ENCODE measurements at places on chromosomes 1 and 21. TPM values are rescaled to one million over a fixed set of nuclear protein-coding genes. Genes with fewer than 3 reads are reported as not detected.

DNA sequence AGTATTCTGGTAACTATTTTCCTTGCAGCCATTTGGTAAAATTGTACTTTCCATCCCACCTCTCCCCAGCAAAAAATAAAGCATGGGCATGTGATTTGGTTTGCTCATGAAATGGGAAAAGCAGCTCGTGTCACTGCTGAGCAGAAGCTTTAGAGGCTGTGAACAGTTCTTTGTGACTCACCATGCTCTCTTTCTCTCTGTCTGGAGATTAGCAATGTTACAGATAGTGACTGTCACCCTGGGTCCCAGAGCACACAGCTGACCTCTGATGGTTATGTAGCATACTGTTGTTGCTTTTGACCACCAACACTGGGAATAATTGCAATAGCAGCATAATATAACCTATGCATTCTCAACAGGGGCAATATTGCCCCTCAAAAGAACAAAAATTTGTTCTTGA lies 70.6 kb downstream of the RGS2 start:
- H3K27me3 ChIP-seq: no peaks in the 10 kb centered on the region
- peak; percentile 75 for DNase-seq
- H3K4me1 ChIP-seq: peaks cover 66% of the 10 kb centered on the region
- no peaks in the 10 kb centered on the region for H3K36me3 ChIP-seq
- H3K4me3 ChIP-seq: no peak overlapping the region

DNA sequence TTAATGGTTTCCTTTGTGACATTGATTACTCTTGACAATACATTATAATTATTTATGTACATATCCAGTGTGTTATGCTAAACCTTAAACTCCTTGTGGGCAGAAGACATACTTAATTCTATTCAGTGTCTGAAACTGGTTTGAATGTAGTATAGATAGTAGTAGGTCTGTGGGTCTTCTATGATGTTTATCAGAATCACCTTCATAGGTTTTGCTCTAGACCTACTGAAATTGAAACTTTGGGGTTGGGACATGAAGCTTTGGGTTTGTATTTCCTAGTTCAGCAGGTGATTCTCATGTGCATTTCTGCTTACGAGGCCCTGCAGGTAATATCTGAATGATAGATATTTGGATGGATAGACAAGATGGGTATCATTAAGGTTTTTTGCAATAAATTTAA lies 48.6 kb downstream of the MIGA1 start:
- H3K4me3 ChIP-seq: no peak overlapping the region
- H3K36me3 ChIP-seq: peaks cover 54% of the 10 kb centered on the region
- H3K27me3 ChIP-seq: no peaks in the 10 kb centered on the region
- DNase-seq: no peak

GRCh38 chr1:221543529-221544120 lies 198.3 kb downstream of the DUSP10 start:
- peak; percentile 15 for DNase-seq
- no peaks in the 10 kb centered on the region for H3K4me1 ChIP-seq
- no peak overlapping the region for H3K4me3 ChIP-seq
- H3K27ac ChIP-seq: no peak overlapping the region
- H3K36me3 ChIP-seq: no peaks in the 10 kb centered on the region

GRCh38 chr21:35303085-35303484 lies 254.0 kb upstream of the RUNX1 start:
- no peak for DNase-seq
- H3K36me3 ChIP-seq: no peaks in the 10 kb centered on the region
- no peak overlapping the region for H3K27ac ChIP-seq
- no peaks in the 10 kb centered on the region for H3K4me1 ChIP-seq
- H3K4me3 ChIP-seq: no peak overlapping the region
- no peaks in the 10 kb centered on the region for H3K27me3 ChIP-seq

GRCh38 chr1:72724951-72725861 lies 442.9 kb upstream of the NEGR1 start:
- H3K27me3 ChIP-seq: no peaks in the 10 kb centered on the region
- no peak overlapping the region for H3K4me3 ChIP-seq
- H3K4me1 ChIP-seq: no peaks in the 10 kb centered on the region
- DNase-seq: no peak

- H3K27ac ChIP-seq: no peak overlapping the region
- DNase-seq: no peak
- H3K27me3 ChIP-seq: no peaks in the 10 kb centered on the region
- peaks cover 5% of the 10 kb centered on the region for H3K4me1 ChIP-seq
Measured at GRCh38 chr21:45282283-45283034, 5.2 kb downstream of the POFUT2 start.

DNA sequence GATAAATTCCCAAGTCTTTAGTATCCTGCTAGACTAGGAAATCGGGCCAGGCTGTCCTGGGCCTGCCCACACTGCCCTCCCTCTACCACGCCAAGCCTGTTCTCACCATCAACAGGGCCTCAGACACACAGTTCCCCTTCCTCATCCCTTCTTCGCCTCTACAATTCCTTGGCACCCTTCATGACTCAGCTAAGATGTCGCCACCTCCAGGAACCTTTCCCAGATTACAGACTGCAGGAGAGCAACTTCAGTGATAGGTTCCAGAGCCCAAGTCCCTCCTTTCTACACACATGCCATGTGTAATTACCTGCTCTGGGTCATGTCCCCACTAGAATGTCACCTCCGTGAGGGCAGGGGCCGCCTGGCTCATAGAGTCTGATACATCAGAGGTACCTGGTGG lies 3.3 kb downstream of the RIMS3 start:
- peaks cover 18% of the 10 kb centered on the region for H3K4me1 ChIP-seq
- no peak overlapping the region for H3K27ac ChIP-seq
- H3K36me3 ChIP-seq: no peaks in the 10 kb centered on the region
- H3K27me3 ChIP-seq: no peaks in the 10 kb centered on the region

- H3K4me1 ChIP-seq: peaks cover 7% of the 10 kb centered on the region
- H3K27me3 ChIP-seq: no peaks in the 10 kb centered on the region
- H3K36me3 ChIP-seq: no peaks in the 10 kb centered on the region
- no peak overlapping the region for H3K27ac ChIP-seq
- no peak overlapping the region for H3K4me3 ChIP-seq
Measured at GRCh38 chr1:222048094-222048595, 306.3 kb upstream of the DUSP10 start.

The ZBTB8A gene
- not detected for polyA plus RNA-seq

The KPRP gene
- polyA plus RNA-seq: not detected

The DPH5 gene
- 14.3 TPM for polyA plus RNA-seq

The FNDC7 gene
- polyA plus RNA-seq: not detected

Data from CD14-positive monocyte (primary cell).